ENCODE measurements at places on chromosomes 1 and 21.
A peak's percentile ranks its signal among the peaks of the same experiment; 100 is the strongest.

DNA sequence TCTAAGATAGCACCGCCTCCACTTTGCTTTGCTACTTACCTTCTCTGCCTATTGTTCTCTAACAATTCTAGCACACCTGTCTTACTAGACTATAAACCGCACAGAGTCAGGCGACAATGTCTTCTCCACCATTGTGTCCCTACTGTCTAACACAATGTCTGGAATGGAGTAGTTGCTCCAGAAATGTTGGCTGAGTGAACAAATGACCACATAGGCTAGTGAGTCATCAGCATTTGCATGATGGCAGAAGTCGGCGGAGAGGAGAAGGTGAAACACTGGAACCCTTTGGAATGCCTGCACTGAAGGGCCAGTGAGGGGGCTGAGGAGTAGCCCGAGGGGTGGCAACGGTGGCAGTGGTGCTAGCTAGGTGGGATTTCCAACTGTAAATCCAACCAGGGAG lies 14.0 kb upstream of the PABPC4 start:
- DNase-seq, result no peak

DNA sequence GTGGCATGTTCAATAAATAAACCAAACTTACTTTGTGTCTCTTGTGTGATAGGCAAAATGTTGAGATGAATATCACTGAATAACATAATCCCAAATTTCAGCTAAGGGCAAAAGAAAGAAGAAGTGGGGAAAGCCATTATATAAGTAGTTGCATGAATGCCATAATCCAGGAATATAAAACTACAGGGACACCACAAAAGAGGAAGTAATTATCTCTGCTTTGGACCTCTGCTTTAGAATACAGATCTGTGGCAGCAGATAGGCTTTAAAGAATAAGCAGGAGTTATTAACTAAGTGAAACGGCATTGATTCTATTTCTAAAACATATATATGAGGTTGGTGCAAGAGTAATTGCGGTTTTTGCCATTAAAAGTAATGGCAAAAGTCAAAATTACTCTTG lies 288.5 kb upstream of the SNX7 start:
- no peak for DNase-seq

DNA sequence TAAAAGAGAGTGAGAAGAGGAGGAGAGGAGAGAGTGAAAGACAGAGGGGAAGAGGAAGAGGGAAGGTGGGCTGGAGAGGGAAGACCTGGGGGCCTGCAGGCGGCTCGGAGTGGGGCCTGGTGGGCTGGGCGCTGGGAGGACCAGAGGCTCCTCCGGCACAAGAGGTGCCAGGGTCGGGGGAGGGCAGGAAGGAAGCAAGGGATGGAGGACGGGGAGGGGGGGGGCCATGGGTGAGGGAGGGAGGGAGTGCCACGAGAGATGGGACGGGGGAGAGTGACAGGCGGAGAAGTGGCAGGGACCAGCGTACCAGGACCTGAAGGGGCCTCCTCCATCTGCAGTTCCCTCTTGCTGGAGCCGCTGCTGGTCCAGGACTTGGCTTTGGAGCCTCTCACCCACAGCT lies 87.7 kb downstream of the CASZ1 start:
- DNase-seq, result no peak

GRCh38 chr1:5349526-5349925 lies 642.7 kb downstream of the NPHP4 start:
- DNase-seq, result no peak

- no peak for DNase-seq
Observed at GRCh38 chr1:241591317-241591716, 48.9 kb downstream of the CHML start.

DNA sequence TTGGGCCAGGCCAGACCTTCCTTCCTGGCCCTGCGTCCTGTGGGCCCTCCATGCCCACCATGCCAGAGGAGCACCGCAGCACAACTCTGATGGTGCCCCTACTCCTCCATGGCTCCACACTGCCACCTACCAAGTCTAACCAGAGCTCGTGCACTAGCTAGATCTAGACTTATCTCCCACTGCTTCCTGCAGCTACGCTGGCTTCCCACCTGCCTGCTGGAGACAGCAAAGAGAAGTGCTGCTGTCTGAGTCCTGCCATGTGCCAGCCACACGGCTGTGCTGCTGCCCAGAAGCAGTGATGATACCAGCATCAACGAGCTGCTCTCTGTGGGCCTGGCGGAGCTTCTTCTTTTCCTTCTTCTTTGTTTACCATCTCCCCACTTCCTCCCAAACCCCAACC lies 4.5 kb downstream of the GUCA2B start:
- DNase-seq, result no peak

DNA sequence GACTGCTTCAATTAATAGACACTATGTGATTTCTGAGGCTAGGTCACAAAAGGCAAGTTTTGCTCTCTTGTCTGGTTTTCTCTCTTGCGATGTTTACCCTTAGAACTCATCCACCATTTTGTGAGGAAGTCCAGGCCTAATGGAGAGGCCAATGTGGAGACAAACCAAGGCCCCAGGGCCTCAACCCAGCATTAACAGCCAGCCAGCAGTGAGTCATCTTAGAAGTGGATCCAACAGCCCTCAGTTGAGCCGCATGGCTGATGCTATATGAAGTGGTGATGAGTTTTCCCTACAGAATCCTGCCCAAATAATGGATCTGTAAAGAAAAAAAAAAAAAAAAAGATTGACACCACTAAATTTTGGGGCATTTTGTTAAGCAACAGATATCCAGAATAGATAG lies 95.1 kb downstream of the DNTTIP2 start:
- DNase-seq, result no peak

- DNase-seq, result no peak
Observed at GRCh38 chr1:195376190-195376589, 1232.0 kb downstream of the KCNT2 start.

GRCh38 chr1:36128126-36128904 lies 3.3 kb upstream of the COL8A2 start:
- no peak for DNase-seq

- no peak for DNase-seq
Observed at GRCh38 chr1:103125219-103125618, 16.9 kb upstream of the COL11A1 start.

GRCh38 chr1:41046347-41046775 lies 24.8 kb upstream of the SLFNL1 start:
- no peak for DNase-seq

DNA sequence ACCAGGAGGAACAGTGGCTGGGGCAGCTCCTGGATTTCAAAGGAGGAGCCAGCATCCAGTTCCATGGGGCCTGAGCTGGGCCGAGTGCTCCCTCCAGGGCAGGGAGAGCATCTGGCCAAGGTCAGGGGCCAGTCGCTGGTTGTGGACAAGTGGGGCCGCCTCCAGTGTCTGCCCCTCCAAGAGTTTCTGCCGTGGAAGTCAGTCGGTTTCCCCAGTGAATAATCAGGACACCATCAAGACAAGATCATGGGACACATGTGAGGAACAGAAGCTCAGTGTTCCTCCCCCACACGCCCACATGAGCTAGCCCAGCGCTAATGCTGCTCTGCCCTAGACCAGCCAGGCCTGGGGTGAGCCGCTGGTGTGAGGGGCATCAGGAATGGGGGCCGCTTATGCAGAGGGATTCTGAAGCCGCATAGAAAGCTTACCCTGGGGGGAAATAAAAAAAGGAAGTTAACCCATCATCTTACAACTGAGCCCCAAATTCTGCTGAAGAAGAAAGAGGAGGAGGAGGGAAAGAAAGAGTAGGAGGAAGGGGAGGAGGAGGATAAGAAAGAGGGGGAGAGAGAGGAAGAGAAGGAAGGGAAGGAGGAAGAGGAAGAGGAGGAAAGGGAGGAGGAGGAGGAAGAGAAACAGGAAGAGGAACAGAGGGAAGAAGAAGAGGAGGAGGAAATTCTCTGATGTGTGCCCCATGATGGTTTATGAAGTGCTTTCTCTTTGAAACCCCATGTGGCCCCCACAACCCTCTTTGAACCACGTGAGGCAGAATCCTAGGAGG lies 198.4 kb downstream of the MATN1 start:
- no peak for DNase-seq

DNA sequence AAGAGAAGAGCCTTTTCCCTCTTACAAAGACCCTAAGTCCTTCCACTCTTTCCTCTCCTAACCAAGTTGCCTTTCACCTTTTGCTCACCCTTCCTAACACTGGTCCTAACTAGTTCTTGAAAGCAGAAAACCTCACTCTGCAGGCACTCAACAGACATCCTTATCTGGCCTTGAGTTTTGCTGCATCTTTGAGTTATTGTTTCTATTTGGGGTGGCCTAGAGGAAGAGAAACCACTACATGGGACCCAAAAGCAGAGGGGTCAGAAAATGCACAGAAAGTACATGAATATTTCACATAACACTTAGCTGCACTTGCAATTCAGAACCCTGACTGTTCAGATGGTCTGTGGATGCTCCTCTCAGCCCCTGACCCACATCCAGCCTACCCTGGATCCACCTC lies 178.3 kb upstream of the SYT6 start:
- DNase-seq, result no peak

DNA sequence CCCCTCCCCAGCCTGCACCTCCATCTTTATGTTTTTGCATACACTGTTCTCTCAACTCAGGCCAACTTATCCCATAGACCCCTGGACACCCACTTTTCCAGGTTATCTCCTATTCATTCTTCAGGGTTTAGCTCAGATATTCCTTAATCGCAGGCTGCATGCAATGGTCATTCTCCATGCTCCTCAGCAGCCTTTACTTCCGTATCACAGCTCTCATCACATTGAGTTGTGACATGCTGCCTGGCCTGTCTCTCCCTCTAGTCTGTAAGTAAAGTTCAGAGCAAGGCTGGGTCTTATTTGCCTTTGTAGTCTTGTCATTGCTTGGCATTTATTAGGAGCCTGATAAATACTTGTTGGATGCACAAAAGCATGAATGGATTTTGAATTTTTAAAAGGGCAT lies 6.9 kb downstream of the DNAJC6 start:
- DNase-seq, result no peak

- no peak for DNase-seq
Observed at GRCh38 chr1:29864431-29865022, 628.2 kb downstream of the PTPRU start.

- no peak for DNase-seq
Observed at GRCh38 chr1:59605184-59605583, 209.6 kb upstream of the HOOK1 start.

- DNase-seq, result no peak
Observed at GRCh38 chr1:7680207-7680954, 90.7 kb upstream of the VAMP3 start.

DNA sequence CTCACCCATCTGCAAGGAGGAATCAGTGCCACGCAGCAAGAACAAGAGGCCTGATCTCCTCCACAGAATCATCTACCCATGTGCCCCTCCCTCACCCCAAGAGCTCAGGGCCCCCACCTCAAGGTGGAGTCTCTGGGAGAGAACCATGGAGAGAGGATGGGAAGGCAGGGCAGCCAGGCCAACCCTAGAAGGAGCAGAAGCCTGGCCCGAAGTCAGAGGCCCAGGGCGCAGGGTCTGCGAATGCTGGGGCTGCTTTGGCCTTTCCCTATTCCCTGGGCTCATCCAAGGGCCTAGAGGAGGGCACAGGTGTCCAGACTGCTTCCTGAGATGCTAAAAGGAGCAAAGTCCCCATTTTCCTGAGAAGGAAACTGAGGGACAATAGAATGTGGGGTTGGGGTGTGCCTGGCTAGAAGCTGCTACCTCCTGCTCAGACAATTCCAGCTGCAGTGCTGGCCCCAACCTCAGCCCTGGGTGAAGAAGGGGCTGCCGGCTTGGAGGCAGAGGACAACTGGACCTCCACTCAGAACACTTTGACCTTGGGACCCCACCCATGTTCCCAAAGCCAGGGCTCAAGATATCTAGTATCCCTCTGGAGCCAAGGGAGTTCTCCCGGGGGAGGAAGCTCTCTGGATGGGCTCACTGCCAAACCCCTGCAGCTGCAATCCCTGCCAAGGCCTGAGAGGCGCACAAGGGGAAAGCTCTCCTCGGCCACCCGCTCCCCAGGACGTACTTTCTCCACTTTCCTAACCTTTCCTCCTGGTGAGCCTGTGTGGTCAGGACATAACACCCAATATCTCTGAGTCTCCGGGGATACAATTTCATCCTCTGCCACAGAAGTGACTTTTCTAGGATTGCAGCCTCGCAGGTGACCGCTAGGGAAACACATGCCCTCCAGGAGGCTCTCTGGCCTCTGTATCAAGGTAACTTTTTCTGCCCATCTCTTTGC lies 16.6 kb upstream of the LEMD1 start:
- peak; percentile 80 for DNase-seq

- DNase-seq, result no peak
Observed at GRCh38 chr1:107877745-107878144, 87.2 kb downstream of the VAV3 start.

DNA sequence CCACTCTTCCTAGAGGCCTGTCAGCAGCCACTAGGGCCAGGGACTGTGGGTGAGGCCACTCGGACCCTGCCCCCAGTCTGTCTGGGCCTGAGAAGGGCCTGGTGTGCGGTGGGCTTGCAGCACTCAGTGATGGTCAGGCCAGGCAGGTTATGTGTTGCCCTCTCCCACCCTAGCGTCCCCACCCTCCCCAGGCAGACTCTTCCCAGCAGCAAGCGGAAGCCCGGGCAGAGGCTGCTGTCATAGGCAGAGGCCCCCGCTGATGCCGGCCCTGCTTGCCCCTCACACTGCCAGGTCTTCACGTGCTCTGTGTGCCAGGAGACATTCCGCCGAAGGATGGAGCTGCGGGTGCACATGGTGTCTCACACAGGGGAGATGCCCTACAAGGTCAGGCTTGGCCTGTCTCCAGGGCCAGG lies 6.6 kb downstream of the ZBTB48 start:
- no peak for DNase-seq

- no peak for DNase-seq
Observed at GRCh38 chr1:8660411-8660828, 157.0 kb downstream of the RERE start.

DNA sequence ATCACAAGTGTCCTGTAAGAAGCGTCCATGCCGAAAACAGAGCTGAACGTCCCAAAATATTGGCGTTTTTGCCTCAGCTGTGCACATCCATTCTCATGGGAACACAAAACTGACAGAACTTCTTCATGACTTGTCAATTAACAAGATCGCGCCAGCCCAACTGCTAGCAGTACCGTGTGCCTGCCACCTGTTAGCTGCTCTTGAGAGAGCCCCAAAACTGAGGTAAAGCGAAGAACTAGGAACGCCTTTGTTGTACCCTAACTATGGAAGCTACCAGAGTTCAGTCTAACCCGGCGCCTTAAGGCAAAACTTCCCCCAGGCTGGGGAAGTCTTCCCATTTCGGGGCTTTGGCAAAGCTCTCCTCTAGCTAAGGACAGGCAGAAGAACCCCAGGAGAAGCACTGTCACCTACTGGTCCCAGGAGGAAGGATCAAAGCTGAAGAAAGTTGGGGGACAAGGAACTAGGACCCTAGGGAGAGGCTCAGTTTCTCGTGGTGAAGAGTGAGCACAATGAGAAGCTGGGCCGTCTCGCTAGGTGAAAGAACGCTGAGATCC lies 719 bp downstream of the EYA3 start:
- no peak for DNase-seq

GRCh38 chr21:32064281-32064910 lies 191.6 kb downstream of the HUNK start:
- no peak for DNase-seq

DNA sequence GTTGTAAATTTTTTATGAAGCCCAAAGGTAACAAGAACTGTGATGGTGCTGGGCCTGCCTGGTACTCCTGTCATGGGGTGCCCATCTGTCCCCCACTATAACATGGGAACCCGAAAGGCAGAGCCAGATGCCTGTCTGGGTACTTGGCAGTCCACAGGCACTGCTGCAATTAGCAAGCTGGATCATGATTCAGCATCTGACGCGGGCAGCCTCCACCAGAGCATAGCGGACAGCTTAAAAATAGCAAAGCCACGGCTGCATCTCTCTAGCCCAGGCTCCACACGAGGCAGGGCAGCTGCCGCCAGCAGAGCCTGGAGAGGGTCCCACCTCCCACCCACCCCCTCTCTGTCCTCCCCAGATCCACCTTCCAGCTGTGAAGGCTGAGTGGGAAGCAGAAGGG lies 22.9 kb downstream of the SUSD4 start:
- DNase-seq, result no peak

GRCh38 chr21:15293240-15293639 lies 228.4 kb upstream of the NRIP1 start:
- no peak for DNase-seq
